Stimulated activated CD8-positive, alpha-beta memory T cell treated with anti-CD3 and anti-CD28 coated beads, Interleukin-7, amount 100 ng/mL, for 24 hours (primary cell): ENCODE measurements at places on chromosomes 1 and 21.

- no peak for DNase-seq
These were observed 14.8 kb upstream of the ETS2 start for GRCh38 chr21:38790961-38791360.

DNA sequence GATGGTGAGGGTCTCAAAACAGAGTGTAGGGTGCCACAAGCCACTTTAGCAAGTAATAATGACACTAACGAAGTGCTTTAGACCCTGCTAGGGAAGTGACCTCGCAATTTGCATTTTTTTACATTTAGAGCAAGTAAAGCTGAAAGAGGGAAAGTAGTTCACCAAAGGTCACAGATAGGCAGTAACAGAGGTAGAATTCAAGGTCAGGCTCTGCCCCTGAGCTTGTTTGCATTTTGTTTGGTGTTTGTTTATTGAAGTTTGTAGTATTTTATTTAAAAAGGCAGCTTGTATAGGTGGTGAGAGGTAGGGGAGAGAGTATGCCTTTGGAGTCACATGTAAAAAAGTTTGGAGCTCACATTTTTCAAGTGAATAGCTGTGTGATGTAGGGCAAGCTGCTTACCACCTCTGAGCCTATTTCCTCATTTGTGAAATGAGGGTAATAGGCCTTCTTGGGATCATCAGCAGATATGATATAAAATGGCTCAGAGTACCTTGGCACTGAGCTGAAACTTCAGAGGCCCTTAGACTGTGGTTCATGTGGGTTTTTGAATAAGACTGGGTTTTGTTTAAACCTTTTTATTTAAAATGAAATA is 142.5 kb downstream of the TRABD2B start:
- no peak for DNase-seq

DNA sequence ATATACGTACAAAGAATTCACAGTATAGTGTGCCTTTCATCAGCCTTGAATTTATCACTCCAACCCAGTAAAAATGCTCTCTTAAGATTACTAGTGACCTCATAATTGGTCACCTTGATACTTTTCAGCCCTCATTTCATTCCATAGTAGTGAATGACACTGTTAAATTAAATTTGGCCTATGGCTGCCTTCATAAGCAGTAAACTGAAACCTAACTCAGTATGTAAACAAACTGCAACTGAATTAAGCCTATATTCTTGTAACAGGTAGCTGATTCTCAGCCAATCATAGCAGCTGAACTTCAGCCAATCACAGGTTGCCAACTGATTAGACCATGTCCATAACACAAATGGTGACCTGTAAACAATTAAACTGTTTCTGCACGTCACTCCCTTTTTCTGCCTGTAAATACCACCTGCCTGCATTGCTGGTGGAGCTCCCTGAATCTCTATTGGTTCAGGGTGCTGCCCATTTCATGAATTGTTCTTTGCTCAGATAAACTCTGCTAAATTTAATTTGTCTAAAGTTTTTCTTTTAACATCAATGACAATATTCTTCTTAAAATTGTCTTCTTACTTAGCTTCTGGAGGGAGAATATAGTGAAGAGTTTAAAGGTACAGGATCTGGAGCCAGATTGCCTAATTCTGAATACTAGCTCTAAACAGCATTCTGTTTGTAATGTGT is 24.0 kb upstream of the CAMSAP2 start:
- no peak for DNase-seq

GRCh38 chr1:234926559-234927311 is 201.9 kb downstream of the TOMM20 start:
- DNase-seq: no peak

DNA sequence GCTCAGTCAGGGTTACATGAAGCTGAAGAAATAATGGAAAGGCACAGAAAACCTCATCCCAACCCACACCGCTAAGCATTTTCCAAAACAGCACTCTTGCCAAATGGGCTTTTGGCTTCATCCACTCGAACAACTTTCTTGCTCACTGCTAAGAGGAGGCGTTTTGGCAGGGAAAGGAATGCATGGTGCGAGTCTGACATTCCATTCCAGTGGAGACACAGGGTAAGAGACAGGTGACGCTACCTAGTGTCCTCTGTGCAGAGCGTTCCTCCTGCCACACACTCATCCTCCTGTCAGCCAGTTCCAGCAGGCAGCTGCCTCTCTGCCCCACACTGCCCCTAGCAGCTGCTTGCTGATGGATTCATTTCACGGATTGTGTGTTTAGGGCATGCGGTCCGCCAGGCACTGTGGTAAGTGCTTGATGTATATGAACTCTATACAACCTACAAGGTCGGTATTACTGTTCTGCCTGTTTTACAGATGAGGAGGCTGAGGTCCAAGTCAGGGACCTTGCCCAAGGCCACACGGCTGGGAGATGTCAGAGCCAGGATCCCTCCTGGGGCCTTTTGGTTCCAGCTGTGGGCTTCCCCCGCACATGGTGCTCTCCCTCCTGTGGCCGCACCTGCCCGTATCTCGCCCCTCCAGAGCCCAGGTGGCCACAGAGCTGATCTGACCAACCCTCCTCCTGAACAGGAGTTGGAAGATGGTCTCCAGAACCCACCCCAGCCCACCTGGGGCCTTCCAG is 25.7 kb upstream of the BACE2 start:
- DNase-seq: no peak

GRCh38 chr1:109649491-109649914 is 6.4 kb upstream of the GSTM4 start:
- no peak for DNase-seq

DNA sequence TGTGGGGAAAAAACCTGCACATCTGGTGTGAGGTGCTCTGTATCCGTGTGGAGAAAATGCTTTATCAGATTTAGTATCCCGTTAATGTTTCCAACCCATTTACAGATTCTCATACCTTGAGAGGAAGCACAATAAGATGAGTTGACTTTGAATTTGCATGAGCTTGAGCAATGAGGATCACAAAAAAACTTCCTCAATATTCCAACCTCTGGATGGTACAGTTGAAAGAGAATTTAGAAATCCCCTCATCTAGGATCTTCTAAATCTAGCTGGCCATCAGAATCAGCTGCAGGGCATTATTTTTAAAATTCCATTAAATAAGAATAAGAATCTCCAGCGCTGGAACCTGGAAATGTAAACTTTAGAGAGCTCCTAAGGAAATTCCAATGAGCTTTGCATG is 82.5 kb upstream of the NR5A2 start:
- DNase-seq: no peak

GRCh38 chr1:185044387-185044786 is 971 bp upstream of the RNF2 start:
- DNase-seq: no peak

GRCh38 chr1:228008391-228009115 is 1.8 kb downstream of the WNT3A start:
- no peak for DNase-seq

DNA sequence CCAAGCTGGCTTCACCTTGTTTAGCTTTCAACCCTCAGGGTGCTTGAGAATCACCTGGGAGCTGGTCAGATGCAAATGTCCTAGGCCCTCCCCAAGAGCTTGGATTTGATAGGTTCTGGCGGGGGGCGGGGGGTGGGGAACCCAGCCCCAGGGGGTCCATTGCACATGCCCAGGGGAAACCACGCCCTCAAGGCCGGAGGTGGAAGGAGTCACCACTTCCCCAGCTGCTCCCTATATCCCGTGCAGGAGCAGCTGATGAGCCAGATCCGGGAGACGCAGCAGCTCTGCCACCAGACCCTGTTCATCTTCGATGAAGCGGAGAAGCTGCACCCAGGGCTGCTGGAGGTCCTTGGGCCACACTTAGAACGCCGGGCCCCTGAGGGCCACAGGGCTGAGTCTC is 5.8 kb downstream of the TOR3A start:
- DNase-seq: no peak

GRCh38 chr1:1665815-1666251 is 7.0 kb upstream of the CDK11B start:
- DNase-seq: peak; percentile 19

GRCh38 chr1:203271018-203271743 is 34.1 kb upstream of the BTG2 start:
- DNase-seq: no peak

- no peak for DNase-seq
These were observed 36.3 kb upstream of the FAM3B start for GRCh38 chr21:41280115-41280919.

- no peak for DNase-seq
These were observed 21.8 kb upstream of the C2CD2 start for GRCh38 chr21:41975391-41976272.

- DNase-seq: no peak
These were observed 23.9 kb downstream of the HHAT start for GRCh38 chr1:210352575-210352974.

DNA sequence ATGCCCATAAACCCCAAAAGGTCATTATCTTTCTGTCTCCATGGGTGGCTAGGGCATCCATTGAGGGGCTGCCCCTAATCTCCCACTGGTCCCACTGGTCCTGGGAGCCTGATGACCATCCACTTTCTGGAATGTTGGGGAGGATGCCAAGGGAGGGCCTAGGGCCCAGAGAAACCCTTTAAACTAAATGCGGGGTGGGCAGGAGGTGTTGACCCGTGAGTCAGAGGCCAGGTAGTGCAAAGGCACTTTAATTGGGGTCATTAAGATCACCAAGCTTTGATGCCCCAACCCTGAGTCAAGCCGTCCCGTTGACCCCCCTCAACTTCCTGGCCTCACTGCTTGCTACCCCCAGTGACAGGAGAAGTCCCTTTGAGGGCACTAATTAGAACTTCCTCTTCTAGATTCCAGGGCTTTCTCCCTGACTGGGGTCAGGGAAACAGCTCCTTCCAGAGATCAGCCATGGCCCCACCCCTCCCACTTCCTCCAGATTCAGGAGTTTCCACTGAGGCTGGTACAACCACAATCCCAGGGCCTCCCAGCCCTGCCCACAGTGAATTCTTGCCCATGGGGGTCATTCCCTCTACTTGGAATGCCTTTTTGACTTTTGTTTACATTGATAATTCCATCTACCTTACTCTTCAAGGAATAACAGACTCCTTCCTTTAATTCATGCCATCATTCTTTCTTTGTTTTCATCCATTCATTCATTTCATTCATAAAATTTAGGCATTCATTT is 15.5 kb upstream of the SERINC2 start:
- no peak for DNase-seq

- DNase-seq: no peak
These were observed 27.7 kb upstream of the SPOCD1 start for GRCh38 chr1:31843506-31843905.

DNA sequence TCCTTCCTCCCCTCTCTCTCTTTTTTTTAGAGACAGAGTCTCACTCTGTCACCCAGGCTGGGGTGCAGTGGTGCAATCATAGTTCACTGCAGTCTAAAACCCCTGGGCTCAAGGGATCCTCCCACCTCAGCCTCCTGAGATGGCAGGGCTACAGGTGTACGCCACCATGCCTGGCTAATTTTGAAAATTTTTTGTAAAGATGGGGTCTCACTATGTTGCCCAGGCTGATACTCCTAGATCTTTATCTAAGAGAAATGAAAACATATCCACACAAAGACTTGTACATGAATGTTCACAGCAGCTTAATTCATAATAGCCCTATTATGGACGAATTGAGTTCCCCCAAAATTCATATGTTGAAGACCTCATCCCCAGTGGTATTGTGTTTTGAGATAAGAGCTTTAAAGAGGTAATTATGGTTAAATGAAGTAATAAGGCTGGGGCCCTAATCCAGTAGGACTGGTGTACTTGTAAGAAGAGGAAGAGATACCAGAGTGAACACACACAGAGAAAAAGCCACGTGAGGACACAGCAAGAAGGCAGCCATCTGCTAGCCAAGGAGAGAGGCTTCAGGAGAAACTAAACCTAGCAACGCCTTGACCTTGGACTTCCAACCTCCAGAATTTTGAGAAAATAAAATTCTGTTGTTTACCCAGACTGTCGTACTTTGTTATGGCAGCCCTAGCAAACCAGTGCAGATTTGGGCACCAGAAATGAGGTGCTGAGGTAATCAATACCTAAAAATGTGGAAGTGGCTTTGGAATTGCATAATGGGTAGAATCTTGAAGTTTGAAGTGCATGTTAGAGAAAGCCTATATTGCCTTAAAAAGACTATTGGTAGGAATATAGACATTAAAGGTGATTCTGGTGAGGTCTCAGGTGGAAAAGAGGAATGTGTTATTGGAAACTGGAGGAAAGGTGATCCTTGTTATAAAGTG is 13.2 kb downstream of the IFNLR1 start:
- no peak for DNase-seq

DNA sequence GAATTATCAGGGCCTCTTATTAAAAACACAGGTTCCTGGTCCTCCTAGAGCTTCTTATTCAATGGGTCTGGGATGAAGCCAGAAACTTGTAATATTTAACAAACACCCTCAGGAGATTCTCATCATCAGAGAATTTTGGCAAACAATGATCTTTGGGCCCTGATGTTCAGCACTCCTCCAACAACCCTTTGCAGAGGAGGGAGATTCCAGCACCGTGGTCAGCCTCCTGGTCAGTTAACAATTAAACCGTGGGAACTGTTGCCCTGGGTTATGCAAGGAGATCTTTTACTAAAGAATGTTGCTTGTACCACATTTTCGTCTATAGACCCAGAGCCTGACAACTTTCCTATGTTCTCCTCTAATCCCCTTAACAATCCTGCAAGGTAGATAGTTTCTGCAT is 294.4 kb downstream of the PLPP3 start:
- DNase-seq: no peak

DNA sequence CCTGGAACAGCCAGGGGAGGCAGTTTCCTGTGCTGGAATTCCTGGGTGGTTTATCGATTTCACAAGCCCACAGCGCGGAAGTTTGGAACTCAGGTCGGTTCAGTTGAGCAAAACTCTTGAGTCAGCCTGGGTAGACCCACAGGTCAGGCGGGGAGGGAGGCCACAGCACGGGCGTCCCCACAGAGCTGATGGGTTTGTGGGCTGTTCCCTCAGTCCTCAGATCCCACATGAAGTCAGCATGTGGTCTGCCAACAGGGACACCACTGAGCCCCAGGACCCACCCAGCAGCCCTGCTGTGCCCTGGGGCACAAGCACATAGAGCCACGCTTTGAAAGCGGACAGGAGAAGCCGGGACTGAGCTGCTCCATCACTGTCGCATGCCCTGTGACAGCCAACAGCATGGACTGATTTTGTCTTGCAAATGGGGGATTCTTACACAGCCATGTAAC is 17.4 kb downstream of the BMP8A start:
- no peak for DNase-seq

DNA sequence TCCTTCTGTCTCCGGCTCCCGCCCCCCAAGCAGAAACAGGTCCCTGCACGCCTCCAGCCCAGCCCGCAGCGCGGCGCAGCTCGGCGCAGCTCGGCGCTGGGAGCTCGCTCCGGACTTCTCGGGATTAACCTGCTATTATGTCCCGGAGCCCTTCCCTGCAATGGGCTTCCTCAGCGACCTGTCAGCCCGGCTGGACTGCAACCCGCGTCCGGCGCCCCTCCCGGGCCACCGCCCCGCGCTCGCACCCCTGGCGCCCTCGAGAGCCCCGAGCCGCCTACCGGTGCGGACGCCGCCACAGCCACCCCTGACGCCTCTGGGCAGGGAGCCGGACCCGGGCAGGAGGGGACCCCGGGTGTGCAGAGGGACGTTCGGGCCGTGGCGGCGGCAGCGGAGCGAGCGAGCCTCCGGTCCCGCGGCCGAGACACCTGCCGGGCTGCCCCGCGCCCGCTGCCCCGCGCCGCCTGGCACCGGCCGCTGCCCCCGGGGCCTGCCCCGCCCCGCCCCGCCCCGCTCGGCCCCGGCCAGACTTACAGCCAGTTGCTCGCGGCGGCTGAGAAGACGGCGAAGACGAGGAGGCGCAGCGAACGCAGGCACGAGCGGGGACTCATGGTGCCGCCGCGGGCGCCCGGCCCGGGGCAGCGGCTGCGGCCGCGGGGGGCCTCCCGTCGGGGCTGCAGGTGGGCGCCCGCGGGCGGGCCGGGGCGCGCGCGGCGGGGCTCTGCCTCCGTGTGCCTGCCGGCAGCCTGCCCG is 407 bp downstream of the WNT4 start:
- DNase-seq: no peak

- DNase-seq: no peak
These were observed 42.4 kb upstream of the ESRRG start for GRCh38 chr1:216765346-216766300.
